ENCODE measurements at places on chromosomes 7 and 10.
A peak's percentile ranks its signal among the peaks of the same experiment; 100 is the strongest.

- DNase-seq, result no peak
Observed at GRCh38 chr10:129165076-129165720, 301.8 kb upstream of the MGMT start.

GRCh38 chr7:57646901-57647246 lies 196.9 kb downstream of the ZNF716 start:
- no peak for DNase-seq

DNA sequence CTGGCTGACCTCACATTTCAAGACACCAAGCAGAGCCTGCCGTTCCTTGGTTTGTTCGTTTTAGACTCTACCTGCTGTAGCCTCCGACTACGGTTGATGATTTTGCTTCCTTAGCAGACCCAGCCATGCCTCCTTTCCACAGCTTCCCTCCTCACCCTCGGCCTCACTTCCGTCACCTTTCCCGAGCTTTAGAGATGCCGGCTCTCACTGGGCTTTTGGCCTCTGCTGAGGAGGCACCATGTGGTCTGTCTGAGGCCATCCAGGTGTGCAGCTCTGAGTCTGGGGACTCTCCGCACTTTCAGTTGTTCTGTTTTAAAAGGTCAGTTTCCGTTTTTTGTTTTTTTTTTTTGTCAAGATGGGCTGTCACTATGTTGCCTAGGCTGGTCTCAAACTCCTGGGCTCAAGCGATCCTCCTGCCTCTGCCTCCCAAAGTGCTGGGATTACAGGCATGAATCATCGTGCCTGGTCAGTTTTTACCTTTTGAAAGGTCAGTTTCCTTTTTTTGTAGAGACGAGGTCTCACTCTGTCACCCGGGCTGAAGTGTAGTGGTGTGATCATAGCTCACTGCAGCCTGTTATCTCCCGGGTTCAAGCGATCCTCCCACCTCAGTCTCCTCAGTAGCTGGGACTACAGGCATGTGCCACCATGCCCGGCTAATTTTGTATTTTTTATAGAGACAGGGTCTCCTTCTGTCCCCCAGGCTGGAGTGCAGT lies 11.7 kb downstream of the ORAI2 start:
- no peak for DNase-seq

DNA sequence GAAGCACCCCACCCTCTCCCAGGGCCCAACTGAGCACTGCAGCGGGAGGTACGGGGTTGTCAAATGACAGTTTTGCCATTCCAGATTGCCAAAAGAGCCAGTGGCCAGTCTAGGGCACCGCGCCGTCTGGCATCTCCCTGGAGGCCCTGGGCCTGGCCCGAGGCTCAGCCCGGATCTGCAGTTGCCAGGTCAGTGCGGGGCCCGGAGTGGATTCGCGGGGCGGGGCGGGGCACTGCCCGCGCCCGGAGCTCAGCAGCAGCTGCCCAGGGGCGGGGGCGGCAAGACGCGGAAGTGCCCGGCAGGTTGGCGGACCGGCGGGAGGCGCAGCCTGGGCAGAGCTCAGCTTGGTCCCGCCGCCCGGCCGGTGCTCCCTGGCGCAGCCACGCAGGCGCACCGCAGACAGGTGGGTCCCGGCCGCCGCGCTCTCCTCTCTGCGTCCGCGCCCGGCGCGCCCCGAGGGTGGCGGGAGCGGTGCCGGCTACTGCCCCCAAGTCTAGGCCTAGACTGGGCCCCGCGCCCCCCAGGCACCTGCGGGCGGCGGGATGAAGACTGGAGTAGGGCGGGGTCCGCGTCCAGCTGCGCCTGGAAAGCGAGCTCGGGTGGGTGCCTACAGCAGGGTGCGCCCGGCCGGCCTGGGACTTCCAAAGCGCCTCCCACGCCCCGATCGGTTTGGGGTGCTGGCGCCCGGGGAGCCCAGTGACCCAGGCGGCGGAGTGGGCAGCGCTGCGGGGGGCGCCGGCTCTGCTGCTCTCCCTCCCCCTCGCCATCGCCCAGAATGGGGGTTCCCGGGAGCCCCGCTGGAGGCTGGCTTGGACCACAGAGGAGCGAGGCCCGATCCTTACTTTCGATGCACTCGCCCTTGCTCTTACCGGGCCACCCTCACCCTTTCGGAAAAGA lies at the start of gene IRF5:
TSS of gene IRF5 (plus strand) at position 281 of the 897 bp plus-strand sequence. CDS start 4,155 bp downstream, outside the sequence.
- DNase-seq, result peak; percentile 30

DNA sequence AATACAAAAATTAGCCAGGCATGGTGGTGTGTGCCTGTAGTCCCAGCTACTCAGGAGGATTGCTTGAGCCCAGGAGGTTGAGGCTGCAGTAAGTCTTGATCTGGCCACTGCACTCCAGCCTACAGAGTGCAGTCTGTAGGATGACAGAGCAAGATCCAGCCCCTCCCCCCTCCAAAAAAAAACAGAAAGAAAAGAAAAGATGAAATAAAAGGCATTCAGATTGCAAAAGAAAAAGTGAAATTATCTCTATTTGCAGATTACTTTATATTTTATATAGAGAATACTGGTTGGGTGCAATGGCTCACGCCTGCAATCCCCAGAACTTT lies 20.7 kb upstream of the ZMIZ2 start:
- DNase-seq, result no peak

GRCh38 chr7:113890331-113891030 lies 28.3 kb downstream of the PPP1R3A start:
- no peak for DNase-seq

DNA sequence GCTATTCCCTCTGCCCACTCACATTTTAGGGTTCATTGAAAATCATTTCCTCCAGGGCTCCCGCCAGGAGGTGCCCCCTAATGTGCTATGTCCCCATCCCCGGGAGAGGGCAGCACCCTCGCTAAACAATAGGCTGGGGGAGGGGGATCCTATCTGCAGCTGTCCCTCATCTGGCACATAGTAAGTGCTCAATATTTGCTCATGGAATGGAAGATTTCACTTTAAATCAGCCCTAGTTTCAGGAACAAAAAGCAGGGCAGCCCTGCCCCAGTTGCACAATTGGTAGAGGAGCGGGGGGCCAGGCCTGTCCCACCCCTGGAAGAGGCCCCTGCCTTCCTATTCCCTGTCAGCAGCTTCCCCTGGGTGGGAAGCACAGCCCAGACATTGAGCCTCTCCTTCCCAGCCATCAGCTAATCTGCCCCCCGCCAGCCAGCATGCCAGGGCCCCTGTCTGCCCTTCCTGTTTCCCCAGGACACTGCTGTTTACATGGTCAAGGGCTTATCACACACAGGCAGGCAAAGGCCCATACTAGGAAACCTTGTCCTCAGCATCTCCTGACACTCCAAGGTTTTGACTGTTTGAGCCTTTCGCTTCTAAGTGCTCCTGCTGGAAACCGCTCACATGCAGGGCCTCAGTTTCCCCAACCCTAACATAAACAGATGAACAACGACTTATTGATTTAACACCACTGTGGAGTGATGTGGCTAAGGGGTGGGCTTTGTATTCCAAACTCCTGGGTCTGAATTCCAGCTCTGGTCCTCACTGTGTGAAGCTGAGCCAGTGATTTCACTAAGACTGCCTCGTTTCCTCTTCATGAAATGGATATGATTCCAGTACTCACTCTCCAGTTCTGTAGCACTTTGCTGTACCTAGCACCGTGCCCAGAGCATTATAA lies 130.7 kb upstream of the ZMIZ1 start:
- DNase-seq, result peak; percentile 33

DNA sequence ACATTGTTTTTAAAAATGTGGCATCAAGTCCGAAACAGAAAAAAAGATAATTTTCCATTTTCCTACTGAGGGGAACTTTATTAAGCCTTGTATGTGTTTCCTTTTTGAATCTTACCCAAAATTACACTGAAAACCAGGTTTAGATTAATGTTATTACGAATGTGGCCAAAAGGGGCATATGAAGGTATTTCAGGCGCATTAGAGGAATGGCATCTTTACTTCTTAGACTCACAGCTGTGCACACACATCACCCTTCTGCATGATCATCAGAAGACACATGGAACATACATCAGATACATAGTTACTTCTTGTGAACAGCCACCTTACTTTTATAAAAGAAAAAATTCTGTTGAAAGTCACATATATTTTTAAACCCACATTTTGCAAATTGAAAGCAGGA lies 58.6 kb upstream of the ZPBP start:
- DNase-seq, result no peak

- no peak for DNase-seq
Observed at GRCh38 chr7:117097860-117098259, 144.6 kb downstream of the ST7 start.

DNA sequence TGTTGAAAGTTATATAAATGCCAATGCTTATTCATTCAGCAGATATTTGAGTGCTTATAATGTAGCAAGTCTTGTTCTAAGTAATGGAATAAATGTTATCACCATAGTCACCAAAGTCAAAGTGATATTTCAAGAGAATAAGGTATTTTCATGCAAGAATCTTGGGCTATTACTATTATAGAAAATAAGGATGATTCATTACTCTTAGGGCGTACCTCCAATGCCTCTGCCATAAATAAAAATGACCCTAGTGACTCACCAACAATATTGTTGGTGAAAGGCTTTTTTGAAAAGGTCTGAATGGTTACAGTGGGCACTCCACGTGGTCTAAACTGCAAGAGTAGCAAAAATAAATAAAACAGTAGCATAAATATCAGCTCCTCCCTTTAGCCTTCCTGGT lies 68.4 kb downstream of the RALA start:
- no peak for DNase-seq

DNA sequence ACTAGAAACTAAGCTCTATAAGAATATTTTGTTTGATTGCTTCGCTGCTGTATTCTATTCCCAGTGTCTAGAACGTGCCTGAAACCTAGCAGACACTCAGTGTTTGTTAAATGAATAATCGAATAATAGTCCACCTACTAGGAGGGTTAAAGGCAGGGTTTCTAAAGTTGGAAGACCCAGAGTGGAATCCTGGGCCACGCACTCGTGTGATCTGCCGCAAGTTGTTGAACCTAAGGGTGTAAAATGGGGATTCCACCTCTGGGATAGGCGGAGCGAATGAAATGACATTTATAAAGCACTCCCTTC lies 702 bp upstream of the AGFG2 start:
- no peak for DNase-seq

DNA sequence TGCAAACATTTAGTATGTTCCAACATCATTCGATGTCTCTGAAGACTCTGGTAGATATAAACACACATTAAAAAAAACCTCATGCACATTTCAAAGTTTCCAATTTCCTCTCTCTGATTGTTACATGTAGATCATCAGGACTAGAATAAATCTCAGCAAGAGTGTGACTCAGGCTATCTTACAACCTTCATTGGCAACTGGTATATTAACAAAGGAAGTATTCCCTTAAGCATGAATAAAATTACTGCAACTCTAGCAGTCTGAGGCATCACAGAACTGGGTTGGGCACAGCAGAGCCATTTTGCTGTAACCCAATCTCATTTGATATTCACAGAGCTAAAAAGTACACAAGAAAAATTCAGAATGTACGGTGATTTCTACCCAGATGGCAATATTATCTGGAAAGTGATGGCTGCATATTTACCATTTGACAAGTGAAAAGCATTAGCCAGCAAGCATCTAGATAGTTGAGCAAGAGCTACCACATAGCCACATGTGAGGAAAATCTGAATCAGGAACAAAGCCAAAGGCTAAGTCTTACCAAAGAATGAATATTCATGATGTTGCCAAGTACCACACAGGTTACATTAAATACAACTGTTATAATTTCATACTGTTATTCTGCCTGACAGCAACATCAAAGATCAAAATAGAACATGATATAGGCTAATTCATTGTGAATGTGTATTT lies 232.2 kb downstream of the CRPPA start:
- no peak for DNase-seq

DNA sequence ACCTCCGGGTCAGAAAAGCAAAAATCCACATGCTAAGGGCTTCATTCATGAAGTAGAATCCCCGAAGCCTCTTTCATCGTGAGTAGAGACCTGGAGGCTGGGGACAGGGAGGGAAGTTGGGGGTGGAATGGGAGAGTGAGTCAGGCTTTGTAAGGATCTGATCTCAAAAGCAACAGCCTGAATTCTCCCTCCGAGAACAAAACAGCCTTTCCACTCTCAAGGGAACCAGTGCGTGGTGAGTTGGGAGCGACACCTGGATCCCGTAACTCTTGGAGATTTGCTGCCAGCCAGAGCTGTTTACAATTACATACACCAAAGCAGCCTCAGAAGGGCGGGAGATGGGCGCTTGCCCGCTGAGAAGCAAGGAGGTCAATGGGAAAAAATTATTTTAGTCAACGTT lies 10.8 kb downstream of the AFAP1L2 start:
- no peak for DNase-seq

GRCh38 chr10:64041989-64042490 lies 520.8 kb downstream of the REEP3 start:
- DNase-seq, result no peak

GRCh38 chr10:84015877-84016595 lies 123.3 kb upstream of the GHITM start:
- no peak for DNase-seq

DNA sequence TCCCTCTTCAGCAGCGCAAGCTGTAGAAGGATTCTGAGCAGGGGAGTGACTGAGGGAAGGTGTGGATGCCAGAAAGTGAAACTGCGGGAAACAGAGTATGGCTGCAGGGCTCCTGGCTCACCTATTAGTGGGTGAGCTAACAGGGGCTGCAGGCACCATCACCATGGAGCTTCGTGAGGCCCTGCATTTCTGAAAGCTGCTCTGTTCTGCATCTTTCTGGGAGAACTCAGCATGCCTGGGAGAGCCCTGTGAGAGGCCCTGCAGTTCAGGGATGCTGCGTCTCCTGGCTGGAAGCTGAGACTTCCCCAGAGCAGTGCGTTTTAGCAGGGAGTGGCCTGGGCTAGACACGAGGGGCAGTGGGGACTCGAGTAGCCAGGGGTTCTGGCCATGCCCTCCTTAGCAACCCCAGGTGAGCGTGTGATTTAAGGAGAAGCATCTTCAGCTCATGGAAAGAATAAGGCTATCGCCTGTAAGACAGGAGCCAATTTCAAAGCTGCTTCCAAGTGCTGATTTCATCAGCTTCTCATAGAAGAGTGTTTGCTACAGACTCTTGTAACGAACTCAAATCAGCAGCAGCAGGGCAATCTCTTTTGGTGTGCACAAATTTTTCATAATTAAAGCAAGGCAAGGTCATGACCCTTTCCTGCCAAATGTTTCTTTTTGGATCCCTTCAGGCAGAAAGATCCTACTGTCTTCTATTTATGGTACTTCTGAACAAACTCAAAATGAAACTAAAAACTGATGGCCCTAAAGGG lies 293.6 kb upstream of the ZNF32 start:
- no peak for DNase-seq

- no peak for DNase-seq
Observed at GRCh38 chr7:138208142-138208570, 131.9 kb downstream of the AKR1D1 start.

- DNase-seq, result no peak
Observed at GRCh38 chr10:124231168-124232155, 138.1 kb upstream of the CHST15 start.

- no peak for DNase-seq
Observed at GRCh38 chr10:125687507-125688185, 4.7 kb upstream of the TEX36 start.

GRCh38 chr10:8137726-8138125 lies 83.2 kb downstream of the GATA3 start:
- no peak for DNase-seq

- no peak for DNase-seq
Observed at GRCh38 chr7:12961910-12962480, 274.6 kb downstream of the ARL4A start.
